ENCODE measurements at places on chromosomes 12 and 14. TPM values are rescaled to one million over a fixed set of nuclear protein-coding genes. Genes with fewer than 3 reads are reported as not detected.

GRCh38 chr12:26727482-26728204, 105.4 kb downstream of the ITPR2 start:
- DNase-seq: no peak

GRCh38 chr14:102779084-102779462, 1.8 kb downstream of the TRAF3 start:
- DNase-seq: no peak

GRCh38 chr12:15152456-15152855, 68.8 kb downstream of the RERG start:
- no peak for DNase-seq

The SRGAP1 gene
- total RNA-seq: 15.1 TPM

The VASH1 gene
- 27.8 TPM for total RNA-seq

- DNase-seq: peak; percentile 64
Observed at GRCh38 chr12:122944605-122945592, 21.4 kb downstream of the ABCB9 start.

- DNase-seq: peak; percentile 28
Observed at GRCh38 chr14:101186992-101187815, 283.7 kb upstream of the RTL1 start.
